ENCODE measurements at places on chromosomes 4 and X.

DNA sequence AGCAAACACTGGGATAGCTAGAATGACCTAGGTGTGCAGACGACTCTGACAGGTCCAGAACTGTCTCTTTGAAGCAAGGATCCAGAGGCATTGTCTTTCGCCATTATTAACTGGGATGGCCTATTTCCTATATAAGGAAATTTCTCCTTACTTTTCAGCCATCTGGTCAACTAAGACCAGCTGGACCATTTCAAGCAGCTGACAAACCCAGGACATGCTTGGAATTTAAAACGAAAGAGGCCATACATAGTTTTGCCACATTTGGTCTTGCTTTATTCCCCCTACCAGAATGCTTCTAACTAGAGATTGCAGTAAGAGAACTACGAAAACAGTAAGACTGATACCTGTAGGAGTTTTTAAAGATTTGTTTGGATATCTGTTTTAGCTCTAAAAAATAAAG, 87.0 kb downstream of the GLRA2 start:
- no peak for DNase-seq

- DNase-seq, result no peak
Observed at GRCh38 chr4:1199556-1200331, 27.4 kb upstream of the SPON2 start.

- DNase-seq, result no peak
Observed at GRCh38 chr4:139523076-139523475, 32.9 kb downstream of the SETD7 start.

GRCh38 chr4:110396963-110397362, 79.0 kb upstream of the ENPEP start:
- DNase-seq, result no peak

GRCh38 chr4:115790812-115791211, 677.4 kb upstream of the NDST4 start:
- DNase-seq, result no peak

- no peak for DNase-seq
Observed at GRCh38 chr4:118338981-118339765, 13.6 kb downstream of the PRSS12 start.

GRCh38 chrX:84729809-84730208, 227.6 kb upstream of the HDX start:
- peak; percentile 1 for DNase-seq

DNA sequence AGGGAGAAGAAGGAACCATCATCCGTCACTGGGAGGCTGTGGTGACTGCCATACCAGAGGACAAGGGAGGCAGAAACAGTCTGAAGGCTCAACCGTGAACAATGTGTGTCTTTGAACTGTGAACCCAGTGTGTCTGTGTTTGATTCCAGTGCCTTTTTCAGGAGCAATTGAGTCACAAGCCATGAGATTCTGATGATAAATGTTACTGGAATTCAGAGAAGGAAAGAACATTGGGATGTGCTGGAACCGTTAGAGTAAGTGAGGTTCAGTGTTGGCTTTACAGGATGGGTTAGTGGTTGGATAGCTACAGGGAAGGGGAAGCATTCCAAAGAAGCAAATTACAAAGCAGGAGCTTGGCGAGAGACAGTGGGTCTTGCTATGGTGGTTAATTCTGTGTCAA, 464.4 kb downstream of the TRIML1 start:
- DNase-seq, result no peak

GRCh38 chr4:100017637-100018310, 67.7 kb upstream of the H2AZ1 start:
- DNase-seq, result no peak

DNA sequence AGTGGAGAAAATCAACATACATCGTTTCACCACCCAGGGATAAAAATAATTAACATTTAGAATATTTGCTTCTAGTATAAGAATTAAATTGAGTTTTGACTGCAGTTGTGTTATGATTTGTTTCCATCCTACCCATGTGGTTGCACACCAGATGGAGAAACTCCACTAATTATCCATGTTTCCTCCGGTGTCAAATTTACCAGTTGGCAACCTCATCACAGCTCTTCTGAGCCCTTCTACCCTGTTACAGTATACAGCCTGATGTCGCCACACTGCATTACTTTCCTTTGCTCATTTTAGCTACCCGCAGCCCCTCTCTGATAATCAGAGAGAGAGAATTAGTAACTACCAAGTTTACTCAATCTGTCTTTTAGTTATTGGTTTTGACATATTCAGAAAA, 411.2 kb downstream of the DTHD1 start:
- no peak for DNase-seq

GRCh38 chr4:24002330-24002966, 112.6 kb upstream of the PPARGC1A start:
- DNase-seq, result no peak
